ENCODE measurements at places on chromosomes 13 and 19.

- DNase-seq: no peak
Observed at GRCh38 chr19:42480335-42481095, 37.8 kb upstream of the CXCL17 start.

GRCh38 chr13:49904729-49905456 is 31.2 kb downstream of the SPRYD7 start:
- DNase-seq: no peak

DNA sequence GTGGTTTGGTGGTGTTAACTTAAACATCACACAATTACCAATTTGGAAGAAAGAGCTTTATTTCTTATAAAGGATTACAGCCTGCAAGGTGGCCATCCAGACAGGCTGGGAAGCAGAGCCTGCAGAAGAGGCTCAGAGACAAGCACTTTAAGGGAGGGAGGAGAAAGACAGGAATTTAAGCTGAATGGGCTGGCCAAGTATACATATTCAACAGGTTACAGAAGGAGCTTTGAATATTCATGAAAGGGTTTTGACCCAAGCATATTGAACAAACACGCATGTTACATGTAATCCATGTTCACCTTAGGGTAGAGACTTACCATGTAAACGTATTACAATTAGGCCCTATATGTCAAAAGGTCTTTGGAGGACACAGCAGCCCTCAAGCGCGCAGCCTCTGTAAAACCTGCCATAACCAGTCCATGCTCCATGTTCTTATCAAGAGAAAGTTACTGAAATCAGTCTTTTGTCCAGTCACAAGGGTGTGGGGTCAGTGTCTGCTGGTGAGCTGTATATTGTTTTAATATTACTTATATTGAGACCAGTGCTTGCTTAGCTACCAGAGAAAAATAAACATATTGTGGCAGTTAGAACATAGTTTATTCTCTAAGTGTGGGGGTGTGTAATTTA is 19.9 kb downstream of the SIGLEC7 start:
- no peak for DNase-seq

DNA sequence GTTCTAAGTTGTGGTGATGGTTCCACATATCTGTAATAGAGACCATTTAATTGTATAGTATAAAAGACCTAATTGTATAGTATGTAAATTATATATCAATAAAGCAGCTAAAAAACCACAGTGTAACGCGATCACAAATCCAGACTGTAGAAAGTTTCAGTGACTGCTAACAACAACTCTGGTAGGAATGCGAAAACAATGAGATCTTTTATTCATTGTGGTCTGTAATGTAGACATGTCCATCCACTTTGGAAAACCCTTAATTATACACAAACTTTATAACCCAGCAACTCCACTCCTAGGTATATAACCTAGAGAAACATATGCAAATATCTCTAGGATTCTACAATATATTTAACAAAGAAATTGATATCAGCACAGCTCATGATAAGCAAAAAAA is 549.5 kb downstream of the SLITRK1 start:
- no peak for DNase-seq

DNA sequence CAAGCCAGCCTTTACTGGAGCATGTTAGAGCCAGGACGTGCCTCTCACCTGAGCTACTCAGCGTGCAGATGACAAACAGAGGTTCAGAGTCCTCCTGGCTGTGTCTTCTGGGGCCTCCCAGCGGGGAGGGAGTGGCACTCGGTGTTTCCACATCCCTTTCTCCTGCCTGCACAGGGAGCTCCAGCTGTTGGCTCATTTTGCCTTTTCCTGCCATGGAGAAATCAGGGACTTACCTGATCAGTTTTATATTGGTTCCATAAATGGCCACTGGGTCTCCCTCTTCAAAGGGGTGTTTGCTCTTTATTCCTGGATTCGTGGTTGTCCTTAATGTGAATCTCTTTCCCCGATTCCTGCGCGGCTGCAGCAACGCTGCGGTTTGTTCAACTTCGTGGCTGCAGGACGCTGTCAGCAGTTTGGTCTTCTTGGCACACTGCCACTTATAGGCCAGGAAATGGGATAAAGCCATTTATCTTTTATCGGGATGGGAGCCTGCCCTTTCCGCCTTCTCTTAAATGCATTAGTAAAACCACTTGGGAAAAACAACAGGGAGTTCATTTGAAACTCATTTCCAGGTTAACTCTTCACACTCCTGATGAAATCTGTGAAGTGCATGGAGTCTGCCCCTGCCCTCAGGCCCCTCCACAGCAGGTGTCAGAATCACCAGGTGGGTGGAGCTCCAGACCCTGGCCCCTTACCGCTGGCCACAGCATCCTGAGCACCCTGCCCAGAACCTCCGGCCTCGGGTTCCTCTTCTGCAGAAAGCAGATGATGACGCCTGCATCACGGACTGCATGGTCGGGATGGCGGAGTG is 39.8 kb upstream of the MCF2L start:
- no peak for DNase-seq

GRCh38 chr13:30810261-30810701 is 74.9 kb downstream of the ALOX5AP start:
- DNase-seq: no peak

DNA sequence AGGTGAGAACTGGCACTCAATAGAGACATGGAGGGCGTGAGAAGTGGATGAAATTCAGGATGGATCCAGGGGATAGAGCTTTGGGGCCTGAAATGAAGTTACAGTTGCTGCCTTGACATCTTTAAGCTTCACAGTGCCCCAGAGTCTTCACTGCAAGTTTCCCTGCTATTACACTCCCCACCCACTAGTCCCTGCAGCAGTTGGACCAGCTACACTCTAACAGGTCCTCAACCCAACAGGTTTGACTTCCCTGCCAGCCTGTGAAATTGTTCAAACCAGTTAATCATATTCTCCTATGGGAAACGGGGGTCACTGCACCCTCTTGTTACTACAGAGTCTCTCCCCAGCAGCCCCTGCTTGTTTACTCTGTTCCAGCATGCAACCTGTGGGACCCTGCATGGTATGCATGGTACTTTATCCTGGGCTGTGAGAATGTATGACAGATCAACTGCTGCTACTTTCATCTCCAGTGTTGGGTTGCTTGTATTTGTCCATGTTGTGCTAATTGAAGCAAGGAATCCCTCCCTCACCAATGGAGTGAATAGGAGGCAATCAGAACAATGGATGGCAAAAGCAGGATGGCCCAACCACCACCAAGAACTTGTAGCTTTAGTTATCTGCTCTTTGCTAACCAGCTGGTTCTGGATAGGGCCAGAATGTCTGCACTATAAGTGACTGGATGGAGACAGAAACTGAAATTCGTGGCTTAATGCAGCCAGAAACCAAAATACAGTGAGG is 314.2 kb downstream of the OLFM4 start:
- DNase-seq: no peak

- DNase-seq: no peak
Observed at GRCh38 chr19:15268928-15269253, 36.6 kb upstream of the EPHX3 start.

- DNase-seq: no peak
Observed at GRCh38 chr13:78339927-78340326, 263.4 kb downstream of the POU4F1 start.

DNA sequence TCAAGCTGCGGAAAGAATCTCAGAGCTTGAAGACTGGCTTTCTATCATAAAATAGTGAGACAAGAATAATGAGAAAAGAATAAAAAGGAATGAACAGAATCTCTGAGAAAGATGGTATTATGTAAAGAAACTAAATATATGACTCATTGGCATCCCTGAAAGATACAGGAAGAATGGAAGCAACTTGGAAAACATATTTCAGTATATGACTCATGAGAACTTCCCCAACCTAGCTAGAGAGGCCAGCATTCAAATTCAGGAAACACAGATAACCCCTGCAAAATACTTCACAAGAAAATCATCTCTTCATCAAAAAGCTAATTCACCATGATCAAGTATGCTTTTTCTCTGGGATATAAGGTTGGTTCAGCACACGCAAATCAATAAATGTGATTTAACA is 2318.0 kb downstream of the PCDH9 start:
- no peak for DNase-seq

DNA sequence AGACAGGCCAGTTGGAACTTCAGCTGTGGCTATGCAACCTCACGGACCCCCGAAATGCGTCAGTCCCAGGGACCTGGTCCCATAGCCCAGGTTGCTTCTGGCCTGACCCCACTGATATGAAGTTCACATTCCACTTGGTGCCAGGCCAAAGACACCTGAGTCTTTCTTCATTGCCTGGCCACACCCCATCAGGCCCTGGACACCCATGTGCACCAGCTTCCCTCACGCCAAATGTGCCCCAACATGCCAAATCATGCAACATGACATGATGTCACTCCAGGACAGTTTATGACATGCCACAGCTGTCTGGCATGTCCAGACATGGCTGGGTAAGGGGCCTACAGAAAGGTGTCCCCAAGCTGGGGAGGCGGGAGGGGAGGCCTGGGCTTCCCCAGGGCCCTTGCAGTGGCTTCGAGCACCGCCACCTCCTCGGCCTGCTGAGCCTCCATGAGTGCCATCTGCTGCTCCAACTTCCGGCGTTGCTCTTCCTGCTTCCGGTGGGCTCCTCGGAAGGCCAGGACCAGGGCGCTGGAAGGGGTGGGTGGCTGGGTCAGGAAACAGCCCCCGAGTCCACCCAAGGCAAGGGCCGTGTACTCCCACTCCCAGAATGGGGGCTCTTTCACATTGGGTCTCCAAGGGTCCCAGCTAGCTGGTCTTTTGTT is 4.3 kb upstream of the NR2F6 start:
- no peak for DNase-seq

DNA sequence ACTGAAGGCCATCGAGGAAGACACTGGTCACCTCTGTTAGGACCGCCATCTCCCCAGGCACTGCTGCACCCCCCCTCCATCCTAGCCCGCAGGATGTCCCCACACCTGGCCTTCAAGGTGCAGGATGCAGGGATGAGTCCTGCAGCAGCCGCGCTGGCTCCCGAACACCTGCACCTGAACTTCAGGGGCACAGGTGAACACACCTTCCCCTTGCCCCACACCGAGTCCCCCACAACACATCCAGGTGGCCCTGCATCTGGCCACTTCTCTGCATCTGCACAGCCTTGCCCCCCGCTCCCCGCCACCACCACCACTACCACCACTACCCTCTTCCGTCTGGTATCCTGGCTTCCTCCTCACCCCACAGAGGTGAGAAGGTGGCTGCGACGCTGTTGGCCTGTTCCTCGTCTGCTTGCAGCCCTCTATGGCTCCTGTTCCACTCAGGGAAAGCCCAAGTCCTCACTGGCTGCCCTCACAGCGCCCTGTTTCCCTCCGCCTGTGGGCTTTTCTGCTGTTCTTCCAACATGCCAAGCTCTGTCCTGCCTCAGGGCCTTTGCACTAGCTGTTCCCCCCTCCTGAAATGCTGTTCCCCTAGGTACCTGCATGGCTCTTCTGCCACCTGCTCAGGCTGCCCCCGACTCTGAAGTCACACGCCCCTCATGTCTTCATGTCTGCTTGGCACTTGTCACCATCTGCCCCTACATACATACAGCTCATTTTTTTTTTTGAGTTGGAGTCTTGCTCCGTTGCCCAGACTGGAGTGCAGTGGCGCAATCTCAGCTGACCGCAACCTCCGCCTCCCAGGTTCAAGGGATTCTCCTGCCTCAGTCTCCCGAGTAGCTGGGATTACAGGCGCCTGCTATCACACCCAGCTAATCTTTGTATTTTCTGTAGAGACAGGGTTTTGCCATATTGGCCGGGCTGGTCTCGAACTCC is 1.4 kb upstream of the CERS1 start:
- DNase-seq: no peak

DNA sequence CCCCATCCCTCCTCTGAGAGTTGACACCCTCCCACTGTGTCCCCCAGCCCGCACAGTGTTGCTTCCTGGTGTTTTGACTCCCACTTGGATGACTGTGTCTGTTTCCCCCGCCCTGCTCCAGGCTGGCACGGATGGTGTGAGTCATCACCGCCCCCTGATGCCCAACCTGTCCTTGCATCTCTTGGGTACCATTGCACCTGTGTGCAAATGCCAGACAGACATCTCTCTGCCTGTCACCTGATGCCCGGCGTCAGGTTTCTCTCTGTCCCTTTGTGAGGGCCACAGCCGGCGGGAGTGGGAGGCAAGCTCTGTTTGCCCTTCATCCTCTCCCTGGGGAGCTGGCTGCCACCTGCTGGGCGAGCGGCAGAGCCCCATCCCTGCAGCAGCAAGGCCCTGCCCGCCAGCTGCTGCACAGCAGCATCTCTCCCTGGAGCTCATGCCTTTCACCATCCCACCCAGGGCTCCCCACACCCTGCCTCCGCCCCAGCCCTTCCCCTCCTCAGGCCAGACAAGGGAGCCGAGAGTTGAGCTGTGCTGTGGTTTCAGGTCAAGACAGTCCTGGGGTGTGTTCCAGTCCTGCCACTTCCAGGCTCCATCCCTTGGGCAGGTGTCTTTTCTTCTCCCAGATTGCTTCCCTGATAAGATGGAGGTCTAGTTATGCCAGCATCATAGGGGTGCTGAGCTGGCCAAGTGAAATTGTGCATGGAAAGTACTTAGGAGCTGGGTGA is 29.7 kb downstream of the NKPD1 start:
- DNase-seq: no peak

GRCh38 chr19:33196446-33197193 is 2.5 kb downstream of the LRP3 start:
- no peak for DNase-seq

GRCh38 chr13:20165417-20166257 is 4.8 kb upstream of the GJA3 start:
- DNase-seq: no peak

GRCh38 chr13:78499802-78500201 is 103.5 kb downstream of the POU4F1 start:
- no peak for DNase-seq

All from GM12892 (cell line).